ENCODE measurements at places on chromosomes 2 and 18.

DNA sequence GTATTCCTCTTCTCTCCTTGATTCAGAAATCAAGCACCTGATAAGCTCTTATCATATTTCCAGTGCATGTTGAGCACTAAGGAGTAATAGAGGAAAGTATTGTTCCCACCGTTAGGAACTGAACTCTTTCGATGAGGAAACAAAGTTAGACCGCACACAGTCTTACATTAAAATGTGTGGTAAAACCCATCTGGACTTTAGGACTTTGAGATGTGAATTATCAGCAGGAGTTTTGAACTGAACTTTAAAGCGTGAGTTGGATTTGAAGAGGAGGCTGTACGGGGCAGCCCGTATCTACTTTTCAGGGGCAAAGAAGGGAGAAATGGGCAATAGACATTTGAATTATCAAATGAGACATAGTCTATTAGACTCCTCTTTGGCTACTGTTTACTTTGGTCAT, 134.4 kb downstream of the SETBP1 start:
- DNase-seq, result no peak

DNA sequence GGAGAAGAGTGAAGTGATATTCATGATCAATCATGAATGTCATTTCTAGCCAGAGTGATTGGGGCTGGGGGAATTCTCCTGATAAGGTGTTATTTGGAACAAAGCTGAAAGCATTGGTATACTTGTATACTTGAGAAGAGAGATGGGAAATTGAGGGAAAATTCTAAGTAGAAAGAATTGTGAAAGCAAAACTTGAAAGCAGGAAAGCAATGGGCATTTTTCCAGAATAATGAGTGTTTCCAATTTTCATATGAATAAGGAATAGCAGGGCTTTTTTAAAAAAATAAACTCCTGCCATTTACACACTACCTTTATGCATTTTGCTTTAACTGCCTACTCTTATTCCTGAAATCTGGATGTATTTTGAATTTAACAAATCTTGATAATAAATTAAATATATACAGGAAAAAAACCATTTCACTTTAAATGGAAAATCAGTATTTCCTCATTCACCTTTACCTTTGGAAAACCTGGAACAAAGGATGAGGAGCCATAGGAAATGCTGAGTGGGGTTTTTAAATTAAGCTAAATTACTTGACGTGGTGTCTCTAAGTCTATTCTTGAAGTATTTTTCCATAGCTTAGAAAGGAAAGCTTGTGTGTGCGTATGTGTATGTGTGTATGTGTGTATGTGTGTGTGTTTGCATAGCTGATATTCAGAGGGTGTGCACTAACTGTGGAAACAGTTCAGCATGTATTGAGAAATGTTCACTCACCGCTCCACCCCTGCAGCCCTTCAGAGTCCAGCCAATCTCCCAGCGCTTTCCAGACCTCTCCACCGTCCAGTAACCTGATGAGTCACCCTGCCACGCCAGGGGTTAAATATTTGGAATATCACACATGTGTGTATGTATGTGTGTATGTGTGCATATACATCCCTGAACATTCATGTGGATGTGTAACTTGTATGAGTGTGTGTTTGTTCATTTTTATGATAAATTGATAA, 427.3 kb downstream of the THSD7B start:
- DNase-seq, result no peak

DNA sequence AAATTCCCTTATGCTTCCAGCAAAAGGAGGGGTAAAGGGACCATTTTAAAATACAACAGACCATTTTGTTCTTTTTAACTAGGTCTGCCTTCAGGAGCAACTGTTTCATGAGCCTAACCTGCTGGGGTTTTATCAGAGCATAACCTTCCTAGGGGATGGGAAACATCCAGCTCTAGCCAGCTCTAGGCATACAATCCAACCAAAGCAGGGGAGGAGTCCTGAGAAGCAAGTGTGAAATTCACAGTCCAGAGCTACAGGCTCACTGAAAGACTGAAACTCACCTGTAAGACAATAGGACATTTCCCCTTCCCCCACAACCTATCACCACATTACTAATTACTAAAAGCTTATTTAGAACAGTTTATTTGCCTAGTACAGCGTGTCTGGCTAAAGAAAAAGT, 1296.6 kb upstream of the DDX18 start:
- DNase-seq, result no peak

DNA sequence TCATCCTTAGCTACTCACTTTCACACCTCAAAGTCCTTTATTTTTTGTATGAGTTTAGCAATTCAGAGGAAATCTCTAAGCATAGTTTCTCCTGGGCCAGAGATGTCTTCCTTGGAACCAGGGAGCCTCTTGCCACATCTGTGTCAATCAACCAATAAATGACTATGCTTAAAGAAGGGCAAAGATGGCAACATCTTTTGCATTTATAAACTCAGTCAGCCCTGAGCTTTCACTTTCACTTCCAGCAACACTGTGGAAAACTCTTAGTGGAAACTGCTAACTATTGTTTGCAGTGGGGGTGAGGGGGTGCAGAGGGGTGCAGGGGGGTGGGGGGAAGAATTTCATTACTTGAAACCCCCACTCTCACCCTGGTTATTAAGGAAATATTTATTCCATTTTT, 3.4 kb downstream of the ACVR1C start:
- no peak for DNase-seq

DNA sequence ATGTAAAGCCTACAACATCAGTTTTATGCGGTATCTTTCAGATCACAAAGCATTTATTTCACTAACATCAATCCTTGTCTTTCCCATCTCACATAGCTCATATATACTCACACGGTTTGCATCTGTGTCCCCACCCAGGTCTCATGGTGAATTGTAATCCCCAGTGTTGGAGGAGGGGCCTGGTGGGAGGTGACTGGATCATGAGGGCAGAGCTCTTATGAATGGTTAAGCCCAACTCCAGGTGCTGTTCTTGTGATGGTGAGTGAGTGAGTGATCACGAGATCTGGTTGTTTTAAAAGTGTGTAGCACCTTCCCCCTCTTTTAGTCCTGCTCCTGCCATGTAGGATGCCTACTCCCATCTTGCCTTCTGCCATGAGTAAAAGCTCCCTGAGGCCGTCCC, 42.0 kb downstream of the PARD6G start:
- no peak for DNase-seq

GRCh38 chr2:85277416-85278158, 50.2 kb downstream of the TGOLN2 start:
- DNase-seq, result peak; percentile 91

GRCh38 chr2:232504438-232504837, 15.8 kb upstream of the PRSS56 start:
- no peak for DNase-seq

DNA sequence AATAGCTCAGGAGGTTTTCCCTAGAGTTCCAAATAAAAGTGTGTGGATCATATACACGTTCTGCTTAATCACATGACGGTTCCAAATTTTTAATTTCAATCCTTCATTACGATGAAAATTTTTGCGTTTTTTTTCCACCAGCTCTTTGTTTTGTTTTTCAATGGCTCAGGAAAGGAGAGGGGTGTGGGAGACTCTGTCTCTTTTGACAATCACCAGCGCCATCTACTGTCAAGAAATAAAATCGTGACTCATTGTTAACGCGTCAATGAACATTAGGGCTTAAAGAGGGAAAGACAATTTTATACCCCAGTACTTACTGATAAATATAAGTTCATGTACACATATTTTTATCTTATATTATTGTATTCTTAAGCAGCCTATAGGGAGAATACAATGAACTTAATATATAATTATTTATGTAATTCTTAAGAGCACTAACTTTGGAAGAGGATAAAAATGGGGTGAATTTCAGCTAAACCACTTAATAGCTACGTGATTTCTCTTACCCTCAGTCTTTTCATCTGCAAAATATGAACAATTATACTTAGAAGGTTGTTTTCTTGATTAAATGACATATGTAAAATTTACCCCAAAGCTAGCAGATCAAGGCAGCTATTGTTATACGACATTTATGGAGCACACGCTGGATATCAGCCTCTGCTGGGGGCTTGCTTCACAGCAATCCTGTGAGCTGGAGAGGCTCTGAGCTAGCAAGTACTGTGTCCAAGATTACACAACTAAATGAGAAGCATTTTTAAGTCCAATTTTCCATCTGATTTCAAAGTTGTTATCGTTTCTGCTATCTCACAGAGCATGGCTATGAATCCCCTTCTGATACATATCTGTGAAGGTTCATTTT, 47.4 kb upstream of the RMDN2 start:
- DNase-seq, result peak; percentile 47

- no peak for DNase-seq
These were observed 154.1 kb upstream of the RBBP8 start for GRCh38 chr18:22778996-22779395.

- no peak for DNase-seq
These were observed 1.0 kb downstream of the HDLBP start for GRCh38 chr2:241314226-241315092.

- DNase-seq, result no peak
These were observed 289.0 kb downstream of the CDH2 start for GRCh38 chr18:27887711-27888495.

- no peak for DNase-seq
These were observed 766.2 kb upstream of the TMEFF2 start for GRCh38 chr2:192960945-192961344.

DNA sequence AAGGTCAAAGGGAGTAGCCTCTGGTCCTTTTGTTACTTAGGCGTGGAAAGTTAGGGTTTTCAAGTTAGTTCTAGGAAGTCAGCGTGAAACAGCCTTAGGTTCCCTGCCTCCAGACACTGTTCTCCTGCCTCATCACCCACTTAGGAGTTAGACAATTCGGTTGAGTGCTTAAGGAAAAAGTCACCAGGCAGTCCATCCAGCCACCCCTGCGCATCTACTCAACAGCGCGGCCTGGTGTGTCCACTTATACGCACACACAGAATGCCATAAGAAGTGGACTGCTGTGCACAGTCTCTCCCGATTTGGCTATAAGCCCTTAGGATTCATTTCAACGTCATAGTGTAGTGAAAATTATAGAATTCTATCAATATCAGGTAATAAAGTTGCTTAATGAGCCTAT, 470.8 kb upstream of the TNP1 start:
- no peak for DNase-seq

DNA sequence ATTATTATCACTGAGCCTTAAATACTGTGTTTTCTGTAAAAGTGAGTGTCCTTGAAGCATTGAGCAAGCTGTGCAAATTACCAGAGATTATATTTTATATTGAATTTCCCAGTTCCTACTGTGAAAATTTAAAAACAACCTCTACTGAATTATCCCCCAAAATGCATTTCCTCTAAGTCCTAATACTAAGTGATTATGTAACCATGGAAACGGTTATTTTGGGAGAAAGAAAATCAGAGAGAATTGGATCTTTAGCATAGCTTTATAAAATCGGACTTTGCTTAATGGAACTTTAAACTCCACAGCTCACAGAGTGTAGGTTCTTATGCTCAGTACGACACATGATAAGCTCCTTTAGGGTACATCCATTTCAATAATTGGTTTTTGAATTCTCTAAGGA, 19.3 kb upstream of the CHMP1B start:
- DNase-seq, result no peak

- DNase-seq, result no peak
These were observed 39.5 kb downstream of the CYTIP start for GRCh38 chr2:157404363-157404762.

DNA sequence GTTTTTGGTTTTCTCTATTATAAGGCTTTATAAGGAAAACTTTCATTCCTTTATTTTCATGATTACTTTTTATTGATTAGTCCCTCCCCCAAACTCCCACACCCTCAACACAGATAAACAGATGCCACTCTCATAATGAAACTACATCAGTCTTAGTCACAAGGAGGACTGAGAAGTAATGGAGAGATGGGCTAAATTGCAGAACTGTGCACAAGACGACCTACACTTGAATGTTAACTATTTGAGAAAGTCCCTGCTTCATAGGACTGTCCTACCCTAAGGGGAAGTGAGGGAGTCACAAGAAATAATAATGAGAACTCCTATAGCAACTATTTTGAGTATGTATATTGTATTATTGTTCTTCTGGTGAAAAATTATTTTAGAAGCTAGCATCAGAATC, 360.8 kb downstream of the RBM43 start:
- no peak for DNase-seq

GRCh38 chr2:181672255-181673008, 7.9 kb downstream of the NEUROD1 start:
- DNase-seq, result no peak

DNA sequence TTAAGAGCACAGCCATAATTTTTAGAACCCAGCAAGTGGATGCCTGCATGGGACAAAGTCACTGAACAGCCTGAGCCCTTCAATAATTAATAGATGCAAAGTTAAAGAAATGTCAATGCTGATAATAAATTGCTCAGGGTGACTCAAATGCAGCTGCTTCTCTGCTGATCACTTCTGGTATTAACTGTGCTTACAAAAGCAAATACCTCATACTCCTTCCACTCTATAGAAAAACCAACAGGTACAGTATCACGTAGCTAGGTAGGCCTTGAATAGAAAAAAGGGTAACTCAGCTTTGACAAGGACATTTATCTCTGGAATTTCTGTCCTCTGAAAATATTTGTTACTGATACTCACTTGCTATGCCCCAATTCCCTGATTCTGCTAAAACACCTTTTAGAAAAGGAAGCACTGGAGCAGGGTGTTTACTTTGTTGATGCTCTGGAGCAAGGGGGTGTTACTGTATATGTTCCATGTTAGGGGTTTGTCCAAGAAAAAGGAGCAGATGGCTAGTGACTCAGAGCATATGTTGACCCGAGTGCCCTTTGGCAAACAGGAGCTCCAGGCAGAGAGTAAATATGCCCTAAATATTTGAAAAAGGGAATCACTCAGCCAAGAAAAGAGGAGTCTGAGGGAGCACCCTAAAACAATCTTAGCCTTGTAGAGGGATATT, 59.1 kb upstream of the RTN4 start:
- DNase-seq, result no peak

DNA sequence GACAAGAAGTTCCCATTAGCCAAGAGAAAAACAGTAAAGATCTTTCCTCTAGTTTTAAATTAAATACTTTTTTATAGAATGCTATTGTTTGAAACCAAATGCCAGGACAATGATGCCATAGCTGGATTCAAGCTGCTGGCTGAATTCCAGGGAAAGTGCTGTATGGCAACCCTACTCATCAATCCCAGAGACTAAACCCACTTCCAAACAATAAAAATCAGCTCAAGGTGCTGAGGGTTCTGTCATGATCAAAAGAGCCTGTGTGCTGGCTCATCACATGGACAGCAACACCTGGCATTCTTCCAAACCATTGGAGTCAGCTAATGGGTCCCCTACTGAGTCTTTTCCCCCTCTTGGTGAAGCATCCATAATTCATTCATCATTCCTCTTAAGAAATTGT, 53.7 kb upstream of the PARD3B start:
- peak; percentile 12 for DNase-seq

DNA sequence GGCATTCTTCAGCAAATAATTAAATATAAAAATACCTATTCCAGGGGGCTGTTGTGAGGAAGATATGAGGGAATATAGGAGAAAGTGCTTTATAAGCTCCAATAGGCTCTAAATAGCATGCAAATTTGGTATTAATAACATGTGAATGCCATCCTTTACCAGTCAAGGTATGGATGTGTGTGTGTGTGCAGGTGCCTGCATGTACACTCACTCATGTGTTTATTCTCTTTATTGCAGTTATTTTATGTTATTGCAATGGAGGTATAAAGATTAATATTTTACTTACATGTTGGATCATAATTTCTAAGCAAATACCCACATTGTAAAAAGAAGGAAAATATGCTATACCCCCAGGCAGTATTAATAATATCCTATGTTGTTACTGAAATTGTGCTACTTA, 1093.0 kb upstream of the GYPC start:
- no peak for DNase-seq
